ENCODE measurements at places on chromosomes 11 and 22.

- no peak for DNase-seq
Measured at GRCh38 chr22:38115423-38116205, 5.1 kb upstream of the BAIAP2L2 start.

DNA sequence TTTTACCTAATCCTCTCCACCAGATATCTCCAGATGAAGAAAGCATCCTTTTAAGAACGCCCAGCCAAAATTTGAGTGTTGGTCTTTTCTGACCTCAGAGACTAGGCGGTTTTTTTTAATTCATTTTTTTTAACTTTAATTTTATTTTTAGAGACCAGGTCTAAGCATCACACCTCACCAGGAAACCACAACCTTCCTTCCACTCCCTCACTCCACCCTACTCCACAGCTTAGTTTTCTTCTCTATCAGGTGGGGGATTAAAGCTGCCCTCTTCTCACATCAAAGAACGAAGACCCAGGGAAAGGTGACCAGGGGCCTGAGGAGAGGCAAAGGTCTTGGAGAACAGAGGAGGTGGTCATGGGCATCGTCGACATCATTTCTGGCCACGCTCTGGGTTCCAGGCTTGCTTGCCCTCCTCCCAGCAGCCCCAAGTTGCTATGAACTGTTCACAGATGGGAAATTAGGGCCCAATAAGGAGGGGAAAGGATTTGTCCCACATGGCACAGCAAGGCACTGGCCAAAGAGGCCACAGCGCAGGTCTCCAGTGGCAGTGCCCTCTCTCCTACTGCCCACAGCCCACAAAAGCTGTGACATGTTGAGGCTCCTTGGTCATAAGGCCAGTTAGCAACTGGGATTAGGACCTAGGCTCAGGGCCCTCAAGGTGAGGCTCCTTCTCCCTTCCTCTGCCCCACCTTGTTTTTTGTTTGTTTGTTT, 1.4 kb upstream of the PEX16 start:
- DNase-seq, result no peak

GRCh38 chr22:38177926-38178604, 3.6 kb downstream of the PLA2G6 start:
- DNase-seq, result no peak

DNA sequence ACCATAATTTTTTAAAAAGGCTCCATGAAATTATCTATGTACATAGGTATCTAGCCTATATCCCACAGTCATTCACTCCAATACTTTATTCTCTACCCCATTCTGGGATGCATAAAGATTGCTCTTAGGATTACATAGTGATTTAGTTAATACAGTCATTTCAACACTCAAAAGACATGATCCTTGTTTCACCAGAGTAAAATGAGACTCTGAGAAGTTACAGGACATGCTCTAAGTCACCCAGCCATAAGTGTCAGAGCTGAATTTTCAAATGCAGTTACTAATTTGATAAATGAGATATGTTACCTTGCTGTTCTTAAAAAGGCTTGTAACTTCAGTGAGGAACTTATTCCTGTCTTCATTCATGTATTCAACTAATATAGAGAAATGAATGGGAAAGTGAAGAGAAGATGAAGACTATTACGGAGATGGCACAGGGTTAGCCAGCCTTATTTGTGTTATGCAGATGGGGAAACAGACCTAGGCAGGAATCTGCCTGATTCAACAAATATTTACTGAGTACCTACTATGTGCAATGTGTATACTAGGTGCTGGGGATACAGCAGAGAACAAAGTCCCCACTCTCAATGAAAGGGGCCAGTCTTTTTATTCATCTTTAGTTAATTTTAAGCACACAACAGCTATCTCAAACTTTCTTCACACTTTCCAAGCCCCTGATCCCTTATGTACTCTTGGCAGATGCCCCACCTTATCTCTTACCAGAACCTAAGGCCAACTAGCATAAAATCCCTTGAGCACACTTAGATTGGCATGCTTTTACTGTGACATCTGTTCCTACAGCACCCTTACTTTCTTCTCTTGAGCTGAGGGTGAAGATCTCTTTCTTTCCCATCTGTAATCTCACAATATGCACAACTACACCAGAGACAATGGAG, 21.6 kb downstream of the MAPK1 start:
- no peak for DNase-seq

- DNase-seq, result no peak
Measured at GRCh38 chr22:25643232-25644000, 78.9 kb downstream of the GRK3 start.
